ENCODE measurements at places on chromosomes 7 and 10. TPM values are rescaled to one million over a fixed set of nuclear protein-coding genes. Genes with fewer than 3 reads are reported as not detected.

Gene GSTO2
- total RNA-seq, result 0.15 TPM

Gene CNPY1
- not detected for total RNA-seq

Gene SLIT1
- not detected for total RNA-seq

Gene TMEM176B
- total RNA-seq, result 18.2 TPM

Gene ARHGEF5
- 3.4 TPM for total RNA-seq

Gene CALML3
- 1.9 TPM for total RNA-seq

Gene CLCN1
- total RNA-seq, result not detected

Data from gastroesophageal sphincter (tissue), 4 donors.